Tibial nerve (tissue), 4 donors: ENCODE measurements at places on chromosomes 3 and 15. TPM values are rescaled to one million over a fixed set of nuclear protein-coding genes. Genes with fewer than 3 reads are reported as not detected.

PAQR5 gene
- 3.3 TPM for total RNA-seq

PRSS50 gene
- total RNA-seq: 0.22 TPM

BRK1 gene
- total RNA-seq: 81.9 TPM

RABL3 gene
- total RNA-seq: 10.8 TPM

FANCI gene
- 8.7 TPM for total RNA-seq

ZIC1 gene
- total RNA-seq: not detected

MEX3B gene
- total RNA-seq: 0.44 TPM

TRPM1 gene
- total RNA-seq: not detected

- no peak for DNase-seq
Measured at GRCh38 chr3:46524832-46525231, 27.1 kb downstream of the RTP3 start.

- no peak for DNase-seq
Measured at GRCh38 chr3:135646873-135647272, 318.7 kb upstream of the PPP2R3A start.

- no peak for DNase-seq
Measured at GRCh38 chr3:159818399-159818798, 170.2 kb upstream of the IL12A start.

- DNase-seq: no peak
Measured at GRCh38 chr15:80550908-80551260, 144.2 kb upstream of the ABHD17C start.

DNA sequence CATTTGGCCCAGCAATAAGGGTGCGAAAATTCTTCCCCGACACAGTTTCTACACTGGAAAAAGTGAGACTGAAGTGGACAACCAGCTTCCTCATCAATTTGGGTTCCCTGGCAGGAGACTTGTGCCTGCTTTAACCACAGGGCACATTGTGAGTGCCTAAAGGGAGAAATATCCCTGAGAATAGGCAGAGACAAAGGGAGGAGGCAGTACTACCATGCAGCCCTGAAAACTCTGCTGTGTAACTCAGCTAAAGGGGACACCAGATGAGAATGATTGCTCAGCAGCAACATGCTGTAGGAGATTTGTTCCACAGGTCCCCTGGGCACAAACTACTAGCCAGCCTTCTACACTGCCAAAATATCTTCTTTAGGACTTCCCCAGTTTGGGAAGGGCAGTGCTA lies 15.6 kb upstream of the KPNA4 start:
- no peak for DNase-seq

DNA sequence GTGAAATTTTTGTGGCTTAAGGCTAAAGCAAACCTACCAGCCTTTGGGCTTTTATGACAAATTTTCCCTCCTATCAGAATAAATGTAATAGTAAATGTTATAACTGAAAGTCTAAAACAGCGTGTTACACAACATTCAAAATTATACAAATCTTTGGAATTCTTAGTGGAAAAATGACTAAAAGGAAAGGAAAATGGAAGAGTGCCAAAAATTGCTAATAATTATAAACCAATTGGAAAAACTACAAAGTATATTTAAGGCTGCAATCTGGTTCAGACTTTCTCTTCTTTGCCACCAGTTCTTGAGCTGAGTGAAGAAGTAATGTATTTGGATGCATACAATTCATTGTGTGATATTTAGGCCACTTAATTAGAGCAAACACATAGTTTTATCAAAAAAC lies 45.6 kb upstream of the PHLDB2 start:
- no peak for DNase-seq

DNA sequence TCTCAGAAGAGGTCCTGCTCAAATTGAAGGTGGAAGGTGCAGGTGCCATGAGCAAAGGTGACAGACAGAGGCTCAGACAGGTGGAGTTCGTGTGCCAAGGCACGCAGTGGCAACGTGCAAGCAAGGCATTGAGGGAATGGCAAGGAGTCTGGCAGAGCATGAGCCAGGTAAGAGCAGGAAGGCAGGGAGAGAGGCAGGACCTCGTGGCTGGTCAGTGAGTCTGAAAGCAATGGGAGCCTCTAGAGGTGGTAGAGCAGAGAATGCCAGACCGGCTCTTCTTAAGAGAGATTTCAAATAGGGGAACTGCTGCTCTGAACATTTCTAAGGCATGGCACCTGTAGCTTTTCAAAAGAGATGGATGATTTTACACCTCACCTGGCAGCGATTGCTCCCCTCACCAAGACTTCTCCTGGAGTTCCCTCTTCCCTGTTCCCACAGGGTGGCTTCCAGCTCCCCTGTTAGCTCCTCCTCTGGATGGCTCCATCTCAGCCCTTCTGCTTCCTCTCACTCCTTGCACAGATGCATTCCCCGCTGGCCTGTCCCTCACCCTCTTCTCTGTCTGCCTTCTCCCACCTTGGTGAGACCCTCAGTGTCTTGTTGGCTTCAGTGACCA lies 2.7 kb downstream of the MYO5C start:
- no peak for DNase-seq

DNA sequence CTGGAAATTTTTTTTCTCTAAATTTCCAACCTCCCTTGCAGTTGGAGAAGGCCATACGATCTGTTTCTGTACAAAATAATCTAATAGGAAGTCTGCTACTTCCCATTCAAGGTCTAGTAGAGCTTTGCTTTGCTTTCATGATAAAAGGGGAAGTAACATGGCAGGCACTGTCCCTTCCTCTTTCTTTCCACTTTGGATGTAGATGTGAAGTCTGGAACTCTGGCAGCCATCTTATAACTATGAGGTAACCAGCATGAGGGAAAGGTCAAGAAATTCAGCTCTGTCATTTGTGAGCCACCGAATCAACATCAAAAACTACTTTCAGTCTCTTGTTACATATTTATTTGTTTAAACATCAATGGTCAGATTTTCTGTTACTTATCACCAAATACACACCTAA lies 156.3 kb downstream of the MTHFS start:
- DNase-seq: no peak

GRCh38 chr3:13621381-13622221 lies 72.7 kb downstream of the FBLN2 start:
- DNase-seq: no peak

DNA sequence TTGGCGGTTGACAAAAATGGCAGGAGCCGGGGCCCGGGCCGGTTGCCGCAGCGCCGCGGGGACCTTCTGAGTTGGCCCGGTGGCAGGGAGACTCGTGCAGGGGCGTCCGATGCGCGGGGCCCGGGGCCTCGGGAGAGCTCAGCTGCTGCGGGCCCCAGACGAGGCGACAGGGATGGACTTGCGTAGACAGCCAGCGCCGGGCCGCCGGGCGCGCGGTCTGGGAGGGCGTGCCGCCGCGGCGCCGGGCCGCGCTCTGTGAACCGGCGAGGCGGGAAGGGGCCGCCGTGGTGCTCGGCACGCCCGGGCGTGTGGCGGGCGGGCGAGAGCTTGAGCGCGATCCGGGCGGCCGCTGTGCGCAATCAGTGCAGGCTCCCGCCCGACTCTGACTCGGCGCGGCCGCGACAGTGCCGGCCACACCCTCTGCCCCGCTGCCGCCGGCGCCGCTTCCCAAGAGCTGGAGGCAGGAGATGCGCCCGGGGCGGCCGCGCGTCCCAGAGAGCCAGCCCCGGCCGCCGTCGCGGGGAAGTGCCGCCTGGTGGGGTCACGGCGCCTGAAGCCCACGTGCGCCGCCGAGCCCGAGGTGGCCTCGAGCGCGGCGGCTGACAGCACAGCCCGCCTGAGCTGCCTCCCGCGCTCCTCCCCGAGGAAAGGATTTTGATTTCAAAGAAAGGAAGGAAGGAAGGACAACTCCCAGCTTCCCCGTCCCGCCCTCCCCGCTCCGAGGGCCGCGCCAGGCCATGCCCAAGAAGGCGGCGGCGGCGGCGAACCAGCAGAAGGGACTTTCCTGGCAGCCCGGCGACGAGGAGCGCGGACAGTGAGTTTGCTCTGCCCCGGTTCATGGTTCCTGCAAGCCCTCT lies 657 bp downstream of the TLNRD1 start:
- DNase-seq: peak; percentile 43

GRCh38 chr3:163450698-163451097 lies 1627.6 kb downstream of the SI start:
- no peak for DNase-seq
